Activated T-helper 2 cell treated with anti-CD3 and anti-CD28 coated beads, Interferon-gamma antibody, Interleukin-2, Interleukin-4, amounts not matched to agents 10 μg/mL and 5 μg/mL and 100 μg/mL, durations not matched to agents 14 hours and 24 hours and 36 hours (primary cell): ENCODE measurements at places on chromosomes 5 and 9. TPM values are rescaled to one million over a fixed set of nuclear protein-coding genes. Genes with fewer than 3 reads are reported as not detected.

PPP2CA gene
- 171 and 179 TPM in 2 replicates for total RNA-seq

IFNA13 gene
- not detected in 2 replicates for total RNA-seq

- peaks cover 2% of the 10 kb centered on the region for H3K4me1 ChIP-seq
- H3K27ac ChIP-seq: no peak overlapping the region
- H3K36me3 ChIP-seq: no peaks in the 10 kb centered on the region
- H3K27me3 ChIP-seq: peaks cover 25% of the 10 kb centered on the region
Observed at GRCh38 chr5:173302546-173303155, 25.6 kb downstream of the STC2 start.

DNA sequence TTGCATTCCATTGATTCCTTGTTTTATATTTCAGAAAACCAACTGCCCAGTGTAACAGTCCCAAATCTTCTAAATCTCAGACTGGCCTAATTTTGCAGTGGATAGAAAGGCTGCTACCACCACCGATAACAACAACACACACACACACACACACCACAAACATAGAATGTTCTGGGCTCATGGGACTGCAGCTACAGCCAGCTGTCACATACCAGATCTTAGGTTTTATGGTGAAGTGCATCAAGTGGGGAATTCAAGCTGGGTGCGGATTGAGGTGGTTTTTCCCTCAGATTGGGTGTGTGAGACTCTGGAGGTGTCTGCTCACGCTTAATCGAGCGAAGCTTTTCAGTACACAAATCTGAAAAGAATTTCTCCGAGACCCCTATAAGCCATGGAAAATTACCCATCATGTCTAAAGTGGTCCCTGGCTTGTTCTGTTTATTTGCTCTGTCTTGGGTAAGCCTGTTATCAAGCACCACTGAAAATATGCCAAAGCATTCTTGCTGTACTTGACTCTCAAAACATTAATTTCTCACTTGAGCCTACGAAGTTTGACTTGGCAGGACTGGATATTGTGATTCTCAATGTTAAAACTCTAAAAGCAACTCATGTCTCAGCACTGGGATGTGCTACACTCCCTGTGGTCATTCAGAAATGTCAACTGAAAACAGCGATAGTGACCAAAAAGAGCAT lies 71.1 kb downstream of the ALDH7A1 start:
- peaks cover 3% of the 10 kb centered on the region for H3K27me3 ChIP-seq
- H3K4me1 ChIP-seq: no peaks in the 10 kb centered on the region
- H3K36me3 ChIP-seq: no peaks in the 10 kb centered on the region
- H3K27ac ChIP-seq: no peak overlapping the region
- DNase-seq: no peak
- H3K4me3 ChIP-seq: no peak overlapping the region

DNA sequence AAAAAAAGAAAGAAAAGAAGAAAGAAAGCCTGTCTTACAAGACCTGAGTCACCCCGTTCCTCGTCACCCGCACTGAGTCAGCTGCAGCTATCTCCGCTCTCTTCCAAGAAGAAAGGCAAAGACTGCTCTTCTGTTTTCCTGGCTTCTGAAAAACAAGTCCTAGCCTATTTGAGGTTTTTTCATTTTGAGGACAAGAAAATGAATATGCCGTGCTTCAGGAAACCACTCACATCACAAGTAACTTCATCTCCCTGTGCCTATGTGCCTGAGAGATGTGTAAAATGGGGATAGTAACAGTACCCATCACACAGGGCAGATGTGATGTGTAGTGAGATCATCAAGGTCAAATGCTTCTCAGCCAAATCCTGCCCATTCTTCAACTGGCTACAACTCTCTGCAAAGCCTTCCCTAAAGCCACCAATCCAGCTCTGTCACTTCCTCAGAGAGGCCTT lies 78.4 kb downstream of the GLDC start:
- peak overlapping the region; percentile 82 for H3K27ac ChIP-seq
- H3K4me3 ChIP-seq: peak overlapping the region; percentile 37
- H3K4me1 ChIP-seq: peaks cover 19% of the 10 kb centered on the region
- H3K36me3 ChIP-seq: no peaks in the 10 kb centered on the region
- peaks cover 9% of the 10 kb centered on the region for H3K27me3 ChIP-seq
